ENCODE measurements at places on chromosomes 7 and 10.
A peak's percentile ranks its signal among the peaks of the same experiment; 100 is the strongest.

DNA sequence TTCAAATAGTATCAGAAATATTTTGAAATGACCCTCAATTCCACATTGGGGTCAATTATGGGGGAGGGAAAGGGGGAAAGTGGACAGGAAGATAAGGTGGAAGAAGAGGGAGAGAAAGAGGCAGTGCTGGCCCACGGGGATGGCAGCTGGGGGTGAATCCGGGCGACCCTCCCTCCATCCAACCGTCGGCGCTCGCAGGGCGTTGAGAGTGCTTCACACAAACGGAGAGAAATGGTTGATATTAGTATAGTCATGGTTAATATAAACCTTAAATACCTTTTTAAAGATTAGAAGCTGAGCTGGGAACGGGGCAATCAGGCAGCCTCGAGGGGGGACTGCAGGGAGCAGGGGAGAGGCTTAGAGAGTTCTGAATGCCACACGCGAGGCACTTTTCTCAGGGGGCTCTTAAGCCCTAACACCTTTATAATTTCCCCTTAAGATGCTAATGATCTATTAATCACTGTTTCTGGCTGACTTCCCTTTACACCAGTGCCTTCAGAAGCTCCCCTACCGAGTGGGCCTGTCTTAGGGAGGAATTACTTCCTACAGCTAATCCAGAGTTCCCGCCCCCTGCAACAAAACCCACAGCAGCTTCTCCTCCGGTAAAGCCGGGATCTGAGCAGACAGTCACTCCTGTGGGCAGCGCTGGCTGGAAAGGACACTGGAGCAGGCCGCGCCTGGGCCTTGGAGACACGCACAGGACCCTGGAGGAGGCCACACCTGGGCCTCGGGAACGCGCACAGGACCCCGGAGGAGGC, 39.5 kb downstream of the PRKAG2 start:
- no peak for DNase-seq

- no peak for DNase-seq
Measured at GRCh38 chr10:48881937-48882336, 57.7 kb downstream of the LRRC18 start.

- no peak for DNase-seq
Measured at GRCh38 chr10:120286280-120286679, 170.7 kb upstream of the PLPP4 start.

- DNase-seq = peak; percentile 56
Measured at GRCh38 chr7:48168159-48168558, 3.1 kb upstream of the ABCA13 start.

GRCh38 chr10:75108684-75109458, 2.6 kb upstream of the SAMD8 start:
- peak; percentile 68 for DNase-seq

- no peak for DNase-seq
Measured at GRCh38 chr10:16770141-16770540, 47.1 kb downstream of the RSU1 start.

- DNase-seq = no peak
Measured at GRCh38 chr7:29649876-29650275, 86.2 kb downstream of the PRR15 start.

GRCh38 chr10:102542800-102543418, 39.1 kb downstream of the SUFU start:
- no peak for DNase-seq

- no peak for DNase-seq
Measured at GRCh38 chr10:43037440-43037839, 39.4 kb upstream of the RET start.

DNA sequence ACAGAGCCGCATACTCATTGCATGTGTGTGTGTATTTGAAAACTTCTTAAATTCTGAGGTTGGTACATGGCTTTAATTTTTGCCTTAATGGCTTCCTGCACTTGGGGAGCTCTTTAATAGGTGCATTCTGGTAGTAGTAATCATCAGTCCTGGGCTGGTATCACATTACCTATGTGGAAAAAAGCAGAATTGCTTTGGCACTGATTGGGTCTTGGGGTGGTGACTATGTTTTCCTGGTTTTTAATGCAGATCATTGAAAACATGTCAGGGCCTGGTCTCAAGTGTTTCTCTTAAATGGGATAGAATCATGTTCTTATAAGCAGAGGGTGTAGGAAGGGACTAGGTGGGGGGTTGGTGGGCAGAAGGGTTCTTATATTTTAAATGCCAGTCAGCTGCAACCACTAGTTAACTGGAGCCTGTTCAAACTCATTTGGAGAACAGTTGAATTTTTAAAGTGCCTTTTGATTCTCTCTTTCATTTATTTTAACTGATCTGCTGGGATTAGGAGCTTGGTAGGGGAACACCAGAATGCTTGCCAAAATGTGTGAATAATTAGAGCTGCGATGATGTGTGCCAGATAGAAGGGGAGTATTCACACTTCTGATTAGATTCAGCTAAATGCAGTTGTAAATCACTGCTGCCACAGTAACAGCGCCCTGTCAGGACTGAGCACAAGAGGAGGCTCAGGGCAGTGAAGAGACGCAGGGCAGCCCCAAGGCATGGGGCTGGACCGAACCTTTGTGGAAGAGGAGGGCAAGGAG, 633.5 kb upstream of the GALNT17 start:
- DNase-seq = no peak

DNA sequence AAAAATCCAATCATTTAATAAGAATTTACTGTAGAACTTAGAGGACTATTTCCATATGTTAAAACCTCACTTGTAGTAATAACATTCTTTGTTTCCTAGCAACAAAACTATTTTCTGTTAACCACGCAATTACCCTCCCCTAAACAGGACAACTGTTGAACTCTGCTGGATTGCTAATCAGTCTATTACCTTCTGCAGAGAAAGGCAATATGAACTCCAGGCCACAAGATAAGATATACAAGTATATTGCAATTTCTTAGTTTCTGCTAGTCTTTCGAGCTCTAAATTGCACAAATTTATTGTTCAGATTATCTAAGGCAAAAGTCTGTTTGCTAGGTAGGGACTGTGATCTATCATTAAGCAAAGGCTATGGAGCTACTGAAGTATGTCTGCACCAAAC, 920.1 kb upstream of the LRRN3 start:
- DNase-seq = no peak

- no peak for DNase-seq
Measured at GRCh38 chr10:133399123-133399601, 5.2 kb downstream of the MTG1 start.

DNA sequence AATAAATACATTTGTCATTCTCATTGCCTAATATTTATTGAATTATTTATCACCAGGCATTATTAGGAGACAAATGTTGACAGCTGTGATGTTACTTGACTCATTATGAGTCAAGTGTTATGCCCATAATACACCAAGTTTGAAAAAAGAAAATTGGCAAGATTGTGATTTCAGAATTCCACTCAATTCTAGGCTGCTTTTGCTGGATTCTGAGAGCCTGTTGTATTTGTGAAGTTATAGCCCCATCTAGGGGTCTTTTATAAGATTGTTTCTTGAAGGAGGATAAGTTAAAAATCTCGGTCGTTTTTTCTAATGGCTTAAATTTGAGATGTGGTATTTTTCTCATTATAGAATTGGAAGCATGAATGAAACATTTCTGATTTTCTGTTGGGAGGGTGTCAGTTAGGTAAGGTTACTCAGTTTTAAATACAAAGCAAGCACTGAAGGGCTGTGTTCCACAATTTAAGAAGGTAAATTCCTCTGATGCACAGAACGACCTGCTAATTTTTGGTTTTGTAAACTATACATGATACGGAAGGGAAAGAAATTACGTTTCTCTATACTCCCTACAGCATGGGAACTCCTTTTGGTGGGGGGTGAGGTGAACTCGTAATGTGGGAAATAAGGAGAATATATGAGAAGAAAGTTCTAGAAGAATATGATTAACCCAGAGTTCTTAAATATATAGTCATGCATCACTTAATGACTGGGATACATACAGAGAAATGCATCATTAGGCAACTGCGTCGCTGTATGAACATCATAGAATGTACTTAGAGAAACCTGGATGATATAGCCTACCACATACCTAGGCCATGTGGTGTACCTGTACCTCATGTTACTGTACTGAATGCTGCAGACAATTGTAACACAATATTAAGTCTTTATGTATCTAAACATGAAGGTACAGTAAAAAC, 2.6 kb downstream of the STK31 start:
- DNase-seq = no peak

DNA sequence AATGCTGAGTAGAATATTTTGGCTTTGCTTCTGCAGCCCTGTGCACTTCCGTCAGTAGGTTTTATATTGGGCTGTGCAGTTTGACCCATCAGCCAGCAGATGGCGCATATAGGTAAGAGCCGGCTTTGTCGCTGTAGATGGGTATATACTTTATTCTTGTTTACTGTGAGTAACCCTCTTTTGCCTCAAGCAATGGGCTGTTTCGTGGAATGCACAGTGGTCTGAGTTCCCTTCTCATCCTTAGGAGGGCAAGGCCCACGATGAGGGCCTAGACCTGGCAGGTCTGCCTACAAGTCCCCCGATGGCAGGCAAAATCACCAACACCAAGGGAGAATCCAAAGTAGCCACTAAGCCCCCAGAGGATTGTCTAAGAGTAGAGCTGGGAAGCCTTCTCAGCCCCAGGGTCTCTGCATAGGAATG, 1002.9 kb upstream of the KCND2 start:
- DNase-seq = peak; percentile 58

DNA sequence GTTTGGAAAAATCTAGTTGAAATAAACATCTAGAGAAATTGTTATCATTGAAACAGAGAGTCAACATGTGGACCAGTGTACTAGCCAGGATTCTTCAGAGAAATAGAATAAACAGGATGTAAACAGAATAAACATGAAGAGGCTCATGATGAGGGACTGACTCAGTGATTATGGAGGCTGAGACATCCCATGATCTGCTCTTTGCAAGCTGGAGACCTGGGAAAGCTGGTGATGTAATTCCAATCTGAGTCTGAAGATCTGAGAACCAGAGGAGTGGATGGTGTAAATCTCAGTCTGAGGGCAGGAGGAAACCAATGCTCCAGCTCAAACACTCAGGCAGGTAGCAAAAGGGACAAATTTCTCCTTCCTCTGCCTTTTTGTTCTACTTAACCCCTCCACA, 62.9 kb upstream of the FAM180A start:
- no peak for DNase-seq

DNA sequence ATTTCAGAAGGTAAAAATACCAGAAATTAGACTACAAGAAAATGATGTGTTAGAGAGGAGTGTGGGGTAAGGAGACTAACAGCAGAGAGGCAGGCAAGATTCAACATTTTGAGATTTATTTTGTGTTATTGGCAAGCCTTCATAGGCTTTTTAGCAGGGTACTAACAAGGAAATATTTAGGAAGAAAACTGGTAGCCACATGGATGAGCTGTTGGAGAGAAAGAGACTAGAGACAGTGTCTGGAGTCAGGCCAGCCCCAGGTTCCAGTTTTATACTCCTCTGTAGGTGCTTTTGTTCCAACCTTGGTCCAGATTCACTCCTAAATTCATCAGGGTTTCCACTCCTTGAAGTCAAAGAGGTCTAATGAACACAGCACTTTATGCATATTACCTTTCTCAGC, 41.1 kb downstream of the GPRIN2 start:
- DNase-seq = no peak

DNA sequence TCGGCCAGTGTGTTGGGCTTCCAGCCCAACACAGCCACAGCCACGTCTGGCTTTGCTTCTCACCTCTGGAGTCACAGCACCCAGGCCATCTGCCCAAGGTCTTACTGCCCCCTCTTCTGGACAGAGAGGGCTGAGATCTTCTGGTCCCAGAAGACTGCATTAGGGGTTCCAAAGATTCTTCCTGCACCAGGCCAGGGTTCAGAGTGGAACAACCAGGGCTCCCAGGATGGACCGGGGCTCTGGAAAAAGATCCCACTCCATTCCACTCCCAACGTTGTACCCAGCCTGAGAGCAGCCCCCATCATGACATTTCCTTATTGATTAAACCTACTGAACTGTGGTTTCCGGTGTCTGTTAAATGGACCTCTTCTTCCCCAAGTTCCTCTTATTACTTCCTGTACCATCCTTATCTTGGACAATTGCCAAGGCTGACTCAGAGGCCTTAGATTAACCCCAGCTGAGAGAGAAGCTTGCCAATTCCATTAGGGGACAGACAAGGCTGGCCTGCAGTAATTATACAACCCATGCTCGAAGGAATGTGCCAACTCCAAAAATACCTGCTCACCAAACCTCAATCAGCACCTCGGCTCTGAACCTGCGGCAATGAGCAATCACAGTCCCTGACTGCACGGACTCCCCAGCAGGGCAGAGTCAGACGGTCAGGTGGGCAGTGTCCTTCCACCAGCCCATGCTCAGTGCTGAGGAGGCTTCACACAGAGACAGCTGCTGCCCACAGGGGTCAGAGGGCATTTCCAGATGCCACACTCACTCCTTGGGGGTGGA, 47.9 kb upstream of the NPFFR1 start:
- peak; percentile 81 for DNase-seq

GRCh38 chr7:9231630-9232121, 798.3 kb downstream of the NXPH1 start:
- DNase-seq = no peak

DNA sequence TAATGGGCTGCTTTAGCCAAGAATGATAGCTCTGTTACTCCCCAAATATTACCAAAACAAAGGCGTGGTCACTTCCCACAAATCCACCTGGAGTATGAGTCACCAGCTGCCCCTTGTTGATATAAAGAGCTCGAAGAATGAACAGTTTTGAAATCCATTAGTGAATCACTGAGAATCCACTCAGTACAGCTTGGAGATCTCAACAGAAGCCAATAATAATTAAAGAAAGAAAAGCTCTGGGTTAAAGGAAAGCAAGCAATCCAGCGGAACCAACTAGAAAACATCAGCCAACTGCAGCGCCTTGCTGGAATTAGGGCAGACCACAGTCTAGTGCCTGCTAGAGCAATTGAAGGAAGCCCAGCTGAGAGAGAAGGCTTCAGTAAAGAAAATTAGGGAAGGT, 576.0 kb upstream of the C7orf33 start:
- DNase-seq = no peak

DNA sequence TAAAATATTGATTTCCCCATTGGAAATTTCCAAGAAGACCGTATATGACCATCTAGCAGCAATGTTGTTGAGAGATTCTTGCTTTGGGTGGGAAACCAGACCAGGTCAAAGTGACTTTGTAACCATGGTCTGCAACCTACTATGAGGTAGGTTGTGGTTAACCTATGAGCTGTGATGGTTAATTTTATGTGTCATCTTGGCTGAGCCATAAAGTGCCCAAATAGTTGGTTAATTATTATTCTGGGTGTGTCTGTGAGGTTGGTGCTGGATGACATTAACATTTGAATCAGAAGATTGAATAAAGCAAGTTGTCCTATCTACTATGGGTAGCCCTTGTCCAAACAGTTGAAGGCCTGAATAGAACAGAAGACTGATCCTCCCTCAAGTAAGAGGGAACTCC, 18.3 kb upstream of the RALA start:
- no peak for DNase-seq

DNA sequence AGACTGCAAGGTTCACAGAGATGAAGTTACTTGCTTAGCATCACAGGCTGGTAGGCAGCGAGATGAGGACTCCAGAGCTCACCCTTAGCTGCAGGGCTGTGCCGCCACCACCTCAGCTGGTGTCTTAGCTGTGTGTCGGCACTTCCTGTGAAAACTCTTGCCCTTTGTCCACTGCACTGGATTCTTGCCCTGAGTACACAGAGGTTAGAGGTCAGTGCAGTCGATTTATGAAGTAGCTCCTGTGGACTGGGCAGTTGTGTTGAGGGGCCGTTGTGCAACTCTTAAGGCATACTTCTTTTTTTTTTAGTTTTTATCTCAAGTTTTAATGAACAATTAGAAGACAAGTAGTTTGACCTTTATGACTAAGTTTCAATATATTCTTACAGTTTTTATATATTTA, 10.6 kb downstream of the NDUFB2 start:
- DNase-seq = no peak
